ENCODE measurements at places on chromosomes 7 and 10.

- DNase-seq = no peak
These were observed 35.9 kb upstream of the TSPAN33 start for GRCh38 chr7:129108581-129108980.

DNA sequence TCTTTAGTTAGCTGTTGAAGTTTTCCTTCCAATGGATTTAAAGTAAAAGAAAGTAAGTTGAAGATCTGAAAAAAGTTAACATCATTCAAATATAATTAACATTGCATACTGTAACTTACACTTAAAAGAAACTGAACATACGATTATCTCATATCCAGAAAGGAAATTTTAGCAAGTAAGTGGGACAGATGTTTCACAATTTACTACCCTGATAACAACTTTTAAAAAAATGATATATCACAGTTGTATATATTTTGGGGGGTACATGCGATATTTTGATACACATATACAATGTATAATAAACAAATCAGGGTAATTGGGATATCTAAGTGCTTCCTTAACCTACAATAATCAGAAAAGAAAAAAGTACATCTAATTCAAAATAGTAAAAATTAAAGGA lies 44.2 kb downstream of the ASZ1 start:
- no peak for DNase-seq

DNA sequence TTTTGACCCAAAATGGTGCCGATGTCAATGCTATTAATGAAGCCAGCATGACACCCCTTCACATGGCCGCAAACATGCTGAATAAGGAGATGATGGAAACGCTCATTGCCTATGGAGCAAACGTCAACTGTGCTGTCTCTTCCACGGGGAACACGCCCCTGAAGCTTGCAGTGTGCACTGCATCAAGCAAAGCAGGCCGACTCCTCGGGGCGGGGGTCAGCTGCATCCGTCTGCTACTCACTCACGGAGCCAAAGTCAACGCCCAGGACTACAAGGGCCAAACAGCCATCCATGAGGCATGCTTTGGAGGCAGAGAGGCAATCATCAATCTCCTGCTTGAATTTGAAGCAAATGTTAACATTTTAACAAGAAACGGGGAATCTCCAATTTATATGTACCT lies 4.5 kb downstream of the ANKRD61 start:
- DNase-seq = no peak

DNA sequence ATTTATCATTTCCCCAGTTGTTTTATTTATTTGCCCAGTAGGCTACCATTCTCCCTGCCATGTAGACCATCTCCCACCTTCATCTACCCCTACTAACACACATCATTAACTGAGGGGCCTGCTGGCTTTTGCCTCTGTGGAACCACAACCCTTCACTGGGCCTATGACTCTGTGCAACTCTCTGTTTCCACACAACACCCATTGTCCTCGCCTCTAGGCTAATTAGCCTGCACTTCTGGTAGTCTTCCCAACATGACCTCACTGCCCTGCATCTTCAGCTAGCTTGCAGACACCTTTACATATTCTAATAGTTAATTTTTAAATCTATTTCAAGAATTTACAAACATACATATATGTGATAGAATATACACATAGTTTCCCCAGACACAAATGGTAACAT lies 7.5 kb downstream of the ANKIB1 start:
- no peak for DNase-seq

DNA sequence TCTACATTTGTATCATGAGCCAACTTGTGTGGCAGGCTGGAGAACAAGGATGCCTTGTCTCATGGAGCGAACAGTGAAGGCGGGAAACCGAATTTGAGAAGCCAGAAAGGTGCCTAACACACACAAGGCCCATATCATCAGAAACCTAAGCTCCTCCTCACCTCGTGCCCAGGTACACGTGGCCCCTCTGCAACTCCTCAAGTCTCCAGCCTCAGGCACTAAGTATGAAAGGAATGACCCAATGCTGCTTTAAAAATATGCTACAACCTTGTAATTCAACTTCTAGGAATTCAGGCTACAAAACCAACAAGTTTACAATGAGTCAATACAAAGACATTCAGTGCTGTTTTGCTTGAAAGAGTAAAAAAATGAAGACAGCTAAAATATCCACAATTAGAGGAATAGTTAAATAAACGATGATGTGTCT lies 95.7 kb downstream of the CDK6 start:
- DNase-seq = no peak

DNA sequence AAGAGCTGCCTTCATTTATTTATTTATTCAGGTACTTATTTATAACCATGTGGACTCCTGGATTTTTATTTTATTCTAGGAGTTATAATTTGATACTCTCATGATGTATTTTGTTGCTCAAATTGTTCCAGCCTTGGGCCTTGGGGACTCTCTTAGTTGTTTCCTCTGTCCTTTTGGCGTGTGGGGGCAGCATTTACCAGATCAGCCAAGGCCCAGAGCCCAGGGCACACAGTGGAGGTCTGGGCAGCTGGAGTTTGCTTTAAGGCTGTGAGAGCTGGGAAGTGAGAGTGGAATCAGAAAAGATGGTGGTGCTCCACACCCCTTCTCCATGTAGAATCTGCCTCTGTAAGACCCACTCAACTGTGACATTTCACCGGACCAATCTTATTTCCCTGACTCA lies 398.9 kb downstream of the RPS24 start:
- no peak for DNase-seq

- DNase-seq = no peak
These were observed 1.5 kb downstream of the PVRIG start for GRCh38 chr7:100221231-100221718.

- no peak for DNase-seq
These were observed 493.2 kb upstream of the ADARB2 start for GRCh38 chr10:2230478-2230877.

DNA sequence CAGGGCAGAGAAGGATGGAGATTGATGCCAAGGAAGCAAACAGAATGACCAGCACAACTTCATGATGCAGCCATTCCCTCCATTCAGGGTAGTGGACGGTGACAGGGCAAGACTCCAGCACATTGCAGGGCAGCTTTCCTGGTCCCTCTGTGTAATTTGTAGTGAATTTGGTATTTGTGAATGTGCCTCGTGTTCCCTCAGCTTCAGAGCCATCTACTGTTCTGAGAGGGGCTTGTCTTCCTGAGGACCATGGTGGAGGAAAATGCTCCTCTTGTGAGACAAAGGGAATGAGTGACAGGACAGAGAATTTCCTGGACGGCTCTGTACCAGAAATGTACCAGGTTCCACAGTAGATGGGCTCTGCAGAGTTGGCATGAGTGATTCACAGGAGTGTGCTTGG lies 132.1 kb downstream of the ADRA2A start:
- DNase-seq = no peak

GRCh38 chr10:104127411-104127810 lies 5.4 kb downstream of the SFR1 start:
- DNase-seq = peak; percentile 6

- peak; percentile 55 for DNase-seq
These were observed 836 bp downstream of the KMT2E start for GRCh38 chr7:105014693-105015389.

- no peak for DNase-seq
These were observed 25.6 kb downstream of the VSTM4 start for GRCh38 chr10:49089557-49090188.

- no peak for DNase-seq
These were observed 473.7 kb upstream of the PODXL start for GRCh38 chr7:132030086-132030568.

DNA sequence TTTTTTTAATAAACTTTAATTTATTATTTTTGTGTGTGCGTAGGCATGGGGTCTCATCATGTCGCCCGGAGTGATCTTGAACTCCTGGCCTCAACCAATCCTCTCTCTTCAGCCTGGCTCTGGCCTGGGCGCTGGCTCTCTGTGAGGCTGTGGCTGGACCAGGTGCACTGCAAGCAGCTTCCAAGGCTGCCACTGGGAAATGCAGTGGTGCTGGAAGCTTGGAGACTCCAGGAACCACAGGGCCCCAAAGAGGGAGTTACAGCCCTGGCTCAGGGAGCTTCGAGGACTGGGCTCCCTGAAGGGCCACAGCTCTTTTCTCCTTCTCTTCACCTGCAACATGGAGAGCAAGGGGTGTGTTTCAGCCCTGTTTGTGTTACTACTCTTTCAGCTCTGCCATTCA lies 36.7 kb upstream of the BNIP3 start:
- no peak for DNase-seq

- DNase-seq = no peak
These were observed 96.1 kb upstream of the EFCAB10 start for GRCh38 chr7:105677410-105677730.

- no peak for DNase-seq
These were observed 38.3 kb downstream of the EPHB4 start for GRCh38 chr7:100789055-100789454.

DNA sequence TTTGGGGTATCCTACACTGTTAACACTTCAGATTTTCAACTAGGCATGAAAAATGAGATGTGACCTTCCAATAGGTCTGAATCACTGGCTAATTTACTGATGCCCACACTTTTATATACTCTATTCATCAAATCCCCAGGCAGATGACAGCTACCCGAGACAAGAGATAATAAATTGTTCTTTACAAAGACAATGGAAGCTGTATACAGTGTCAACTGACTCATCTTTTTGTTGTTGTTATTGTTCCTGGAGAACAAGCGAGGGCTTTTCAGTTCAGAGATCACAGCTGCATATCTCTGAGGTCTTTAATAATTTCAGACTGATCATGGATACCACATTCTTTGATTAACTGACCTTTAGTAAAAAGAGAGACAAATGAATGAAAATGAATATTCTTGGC lies 228.9 kb downstream of the SDHAF3 start:
- DNase-seq = no peak

DNA sequence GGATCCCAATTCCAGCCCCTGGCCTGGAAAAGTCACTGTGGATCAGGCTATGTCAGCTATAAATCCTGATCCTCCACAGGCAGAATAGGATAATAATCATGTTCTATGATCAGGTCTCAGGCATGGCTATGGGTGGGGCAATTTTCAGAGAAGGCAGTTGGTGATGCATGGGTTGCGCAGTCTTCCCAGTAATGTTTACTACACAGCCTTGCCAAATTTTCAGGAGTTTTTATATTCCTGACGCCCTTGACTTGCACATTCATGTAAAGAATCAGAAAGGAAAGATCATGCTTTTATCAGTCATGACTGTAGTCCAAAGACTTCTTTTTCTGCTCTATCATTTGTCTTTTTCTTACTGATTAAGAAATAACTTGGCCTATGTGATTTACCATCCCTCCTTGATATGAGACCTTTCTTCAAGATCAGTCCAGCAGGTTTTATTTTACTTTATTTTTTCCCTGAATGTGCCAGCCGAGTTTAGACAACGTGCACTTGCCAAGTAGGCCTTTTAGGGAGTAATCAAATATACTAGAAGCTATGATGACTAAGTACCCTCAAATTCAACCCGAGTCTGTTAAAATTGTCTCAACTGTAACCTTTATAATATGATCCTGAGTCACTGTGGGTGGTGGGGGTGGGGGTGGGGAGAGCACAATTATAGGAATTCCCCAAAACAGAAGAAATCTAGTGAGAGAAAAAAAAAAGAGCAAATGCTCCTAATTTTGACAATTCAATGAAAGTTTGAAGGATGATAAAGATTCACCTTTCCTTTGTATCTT lies 31.9 kb downstream of the ARL4A start:
- DNase-seq = peak; percentile 87

DNA sequence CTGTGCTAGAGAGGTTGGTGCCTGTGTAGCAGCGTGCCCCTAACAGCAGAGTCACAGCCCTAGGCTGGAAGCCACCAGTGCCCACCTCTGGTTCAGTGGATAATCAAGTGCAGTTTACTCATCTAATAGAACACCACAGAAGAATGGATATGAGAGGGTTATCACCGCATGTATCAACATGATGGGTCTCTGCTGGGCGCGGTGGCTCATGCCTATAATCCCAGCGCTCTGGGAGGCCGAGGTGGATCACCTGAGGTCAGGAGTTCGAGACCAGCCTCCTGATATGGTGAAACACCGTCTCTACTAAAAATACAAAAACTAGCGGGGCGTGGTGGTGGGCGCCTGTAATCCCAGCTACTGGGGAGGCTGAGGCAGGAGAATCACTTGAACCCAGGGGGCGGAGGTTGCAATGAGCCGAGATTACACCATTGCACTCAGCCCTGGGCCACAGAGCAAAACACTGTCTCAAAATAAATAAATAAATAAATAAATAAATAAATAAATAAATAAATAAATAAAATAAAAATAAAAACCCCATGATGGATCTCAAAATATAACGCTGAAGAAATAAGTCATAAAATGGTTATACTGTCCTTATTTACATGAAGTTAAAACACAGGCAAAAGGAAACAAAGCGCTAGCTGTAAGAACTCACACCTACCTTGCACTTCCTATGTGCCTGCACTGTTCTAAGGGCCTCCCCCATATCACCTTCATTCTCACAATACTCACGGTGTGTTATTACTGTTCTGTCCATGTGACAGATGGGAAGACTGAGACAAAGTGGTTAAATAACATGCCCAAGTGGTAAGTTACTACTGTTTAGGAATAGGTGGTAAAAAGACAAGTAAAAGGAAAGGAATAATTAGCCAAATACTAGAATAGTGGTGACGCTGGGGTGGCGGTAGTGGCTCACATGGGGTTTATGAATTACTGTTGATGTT lies 70.9 kb downstream of the AMZ1 start:
- DNase-seq = no peak

GRCh38 chr10:92404612-92405418 lies 113.8 kb downstream of the MARCHF5 start:
- DNase-seq = no peak

Measured in inflammatory macrophage treated with lipopolysaccharide for 4 hours (primary cell).